ENCODE measurements at places on chromosomes 3 and 15.

GRCh38 chr3:14861446-14862302 lies 42.9 kb downstream of the FGD5 start:
- DNase-seq: no peak

- DNase-seq: no peak
These were observed 1123.7 kb downstream of the IGSF11 start for GRCh38 chr3:117910820-117911521.

- DNase-seq: no peak
These were observed 16.8 kb downstream of the ATP10A start for GRCh38 chr15:25846377-25846776.

GRCh38 chr3:10833855-10834414 lies 17.9 kb downstream of the SLC6A11 start:
- DNase-seq: no peak

DNA sequence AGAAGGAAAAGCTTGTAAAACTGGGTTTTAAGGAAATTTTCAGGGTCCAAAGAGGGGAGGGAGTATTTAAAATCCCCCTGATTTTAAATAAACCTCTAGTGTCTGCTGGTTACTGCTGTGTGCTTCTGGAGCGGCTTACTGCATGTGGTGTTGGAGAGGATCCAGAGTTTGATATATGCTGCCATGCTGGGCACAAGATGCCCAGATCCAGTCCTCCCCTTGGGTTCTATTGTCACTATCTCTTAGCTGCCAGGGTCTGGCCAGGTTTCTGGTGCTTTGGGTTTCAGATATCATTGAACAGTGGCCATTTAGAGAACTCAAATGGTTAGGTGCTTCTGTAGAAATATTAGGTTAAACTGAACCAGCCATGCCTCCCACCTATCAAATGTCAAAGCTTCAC lies 27.5 kb downstream of the MINAR1 start:
- DNase-seq: no peak

- no peak for DNase-seq
These were observed 43.9 kb upstream of the PLXND1 start for GRCh38 chr3:129650256-129650872.

GRCh38 chr3:71468311-71469137 lies 115.0 kb downstream of the FOXP1 start:
- DNase-seq: no peak

DNA sequence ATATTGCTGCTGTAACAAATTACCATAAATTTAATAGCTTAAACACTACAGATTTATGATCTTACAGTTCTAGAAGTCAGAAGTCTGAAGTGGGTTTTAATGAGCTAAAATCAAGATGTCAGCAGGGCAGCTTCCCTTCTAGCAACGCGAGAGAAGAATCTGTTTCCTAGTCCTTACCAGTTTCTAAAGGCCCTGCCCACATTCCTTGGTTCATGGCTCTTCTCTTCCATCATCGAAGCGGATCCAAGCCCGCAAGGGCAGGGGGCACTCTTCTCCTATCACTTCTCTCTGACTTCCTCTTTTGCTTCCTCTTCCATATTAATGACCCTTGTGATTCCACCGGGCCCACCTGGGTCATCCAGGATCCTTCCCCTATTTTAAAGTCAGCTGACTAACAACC lies 16.1 kb downstream of the MINDY4B start:
- no peak for DNase-seq

DNA sequence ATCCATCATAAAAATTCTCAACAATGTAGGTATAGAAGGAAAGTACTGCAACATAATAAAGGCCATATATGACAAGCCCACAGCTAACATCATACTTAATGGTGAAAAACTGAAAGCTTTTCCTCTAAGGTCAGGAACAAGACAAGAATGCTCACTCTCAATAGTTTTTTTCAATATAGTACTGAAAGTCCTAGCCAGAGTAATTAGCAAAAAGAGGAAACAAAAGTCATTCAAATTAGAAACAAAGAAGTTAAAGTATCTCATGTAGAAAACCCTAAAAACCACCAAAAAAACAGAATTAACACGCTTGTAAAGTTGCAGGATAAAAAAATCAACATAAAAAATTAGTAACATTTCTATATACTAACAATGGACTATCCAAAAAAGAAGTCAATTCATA lies 61.8 kb downstream of the MYH15 start:
- DNase-seq: no peak

GRCh38 chr15:68431037-68431791 lies 749 bp downstream of the ITGA11 start:
- DNase-seq: no peak

- no peak for DNase-seq
These were observed 347.4 kb upstream of the PPP2R3A start for GRCh38 chr3:135618123-135618522.

Measured in SIG-M5 (cell line).